AG10803 (cell line): ENCODE measurements at places on chromosomes 7 and 10.

- DNase-seq, result peak; percentile 5
These were observed 395.6 kb upstream of the ETV1 start for GRCh38 chr7:14385074-14385473.

DNA sequence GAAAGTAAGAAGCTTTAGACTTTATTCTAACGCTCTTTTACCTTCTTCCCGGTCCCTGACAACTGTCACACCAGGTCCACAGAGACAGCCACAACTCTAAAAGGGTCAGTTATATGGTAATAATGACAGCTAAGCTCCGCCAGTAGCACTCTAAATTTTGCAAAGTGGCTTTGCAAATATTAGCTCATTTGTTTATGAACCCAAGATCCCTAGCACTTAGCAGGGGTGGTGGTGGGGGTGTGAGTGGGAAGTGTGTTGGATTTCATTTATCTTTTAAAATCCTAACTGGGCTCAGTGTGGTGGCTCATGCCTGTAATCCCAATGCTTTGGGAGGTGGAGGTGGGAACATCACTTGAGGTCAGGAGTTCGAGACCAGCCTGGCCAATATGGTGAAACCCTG lies 34.8 kb upstream of the SDK1 start:
- no peak for DNase-seq

DNA sequence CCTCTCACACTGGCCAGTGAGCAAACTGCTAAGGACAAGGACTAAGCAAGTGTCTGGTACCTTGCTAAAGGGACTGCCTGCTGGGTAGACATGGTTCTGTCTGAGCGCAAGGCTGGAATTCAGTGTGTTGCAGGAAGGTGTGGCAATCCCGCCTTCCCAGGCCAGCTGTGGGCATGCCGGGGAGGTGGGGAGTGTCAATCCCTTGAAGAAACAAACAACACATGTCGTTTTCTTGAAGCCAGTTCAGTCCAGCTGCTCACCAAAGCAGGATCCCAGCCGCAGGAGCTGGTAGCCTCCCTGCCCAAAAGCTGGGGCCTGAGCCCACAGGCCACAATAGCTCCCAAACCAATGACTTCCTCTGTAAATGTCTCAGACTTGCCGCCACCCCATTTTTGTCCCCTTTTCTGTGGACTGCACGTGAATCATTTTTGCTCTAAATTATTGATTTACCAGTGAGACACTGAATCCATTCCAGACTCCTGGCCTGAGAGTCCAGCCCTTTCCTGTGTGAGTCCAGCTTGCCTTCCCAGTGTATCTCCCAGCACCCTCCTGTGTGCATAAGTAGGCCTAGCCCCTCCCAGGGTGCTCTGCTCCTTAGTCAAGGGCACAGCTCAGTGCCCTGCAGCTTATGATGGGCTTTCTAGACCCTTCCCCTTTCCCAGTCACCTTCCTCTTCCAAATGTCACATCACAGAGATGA lies 166.8 kb downstream of the RGS10 start:
- peak; percentile 86 for DNase-seq

DNA sequence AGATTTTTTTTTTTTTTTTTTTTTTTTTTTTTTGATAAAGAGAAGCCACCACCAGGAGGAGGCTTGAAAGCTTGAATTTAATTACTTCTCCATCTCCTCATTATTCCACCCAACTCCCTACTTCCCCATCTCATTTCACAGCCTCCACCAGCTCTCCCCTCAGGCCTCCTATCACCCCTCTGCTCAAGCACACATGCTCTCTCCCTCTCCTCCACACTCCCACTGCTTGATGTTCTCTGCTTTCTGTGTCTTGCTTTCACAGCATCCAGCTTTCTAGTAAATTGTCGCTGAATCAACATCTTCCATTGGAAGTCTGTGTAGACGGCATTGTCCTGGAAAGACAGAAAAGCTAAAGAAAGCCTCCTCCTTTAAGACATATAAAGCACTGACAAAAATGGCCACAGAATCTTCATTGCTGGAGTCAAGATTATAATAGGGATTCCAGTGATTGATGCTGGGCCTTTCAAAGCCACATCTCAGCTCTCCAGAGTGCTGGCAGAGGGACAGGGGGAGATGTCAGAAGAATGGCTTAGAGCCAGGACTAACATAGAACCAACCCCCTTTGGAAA lies 58.3 kb downstream of the DOCK4 start:
- DNase-seq, result no peak

DNA sequence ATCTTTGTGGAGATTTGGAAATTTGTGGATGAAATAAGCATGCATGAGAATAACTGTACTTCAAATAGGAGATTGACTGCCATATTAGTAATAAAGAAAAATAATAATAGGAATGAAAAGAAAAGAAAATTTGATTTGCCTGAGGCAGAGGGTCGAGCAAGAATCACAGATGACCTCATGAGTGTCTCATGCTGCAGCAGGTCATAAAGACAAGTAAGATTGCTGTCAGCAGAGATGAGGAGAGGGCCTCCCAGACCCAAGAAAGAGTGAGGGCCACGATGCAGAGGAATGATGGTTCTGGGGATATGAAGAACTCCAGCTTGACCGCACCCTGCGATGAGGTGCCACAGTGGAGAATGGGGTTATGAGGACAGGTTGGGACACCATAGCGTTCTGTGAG lies 39.2 kb downstream of the TOMM7 start:
- DNase-seq, result no peak

DNA sequence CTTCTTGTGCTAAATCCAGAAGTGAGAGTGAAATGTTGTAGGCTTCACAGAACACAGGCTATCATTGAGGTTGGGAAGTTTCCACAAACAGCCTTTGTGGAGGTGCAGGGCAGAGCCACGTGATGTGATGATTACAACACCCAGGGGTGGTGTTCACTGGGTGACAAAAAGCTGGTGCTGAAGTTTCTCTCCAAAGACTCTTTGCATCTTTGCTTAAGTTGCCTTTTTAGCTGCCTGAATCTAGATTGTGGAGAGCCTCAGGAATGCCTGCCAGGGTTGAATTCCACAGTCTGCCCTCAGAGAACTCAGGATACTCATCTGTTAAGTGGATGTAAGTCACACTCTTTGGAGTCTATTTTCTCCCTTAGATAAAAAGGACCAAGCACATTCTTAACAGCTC lies 56.3 kb downstream of the PLXNA4 start:
- peak; percentile 54 for DNase-seq

DNA sequence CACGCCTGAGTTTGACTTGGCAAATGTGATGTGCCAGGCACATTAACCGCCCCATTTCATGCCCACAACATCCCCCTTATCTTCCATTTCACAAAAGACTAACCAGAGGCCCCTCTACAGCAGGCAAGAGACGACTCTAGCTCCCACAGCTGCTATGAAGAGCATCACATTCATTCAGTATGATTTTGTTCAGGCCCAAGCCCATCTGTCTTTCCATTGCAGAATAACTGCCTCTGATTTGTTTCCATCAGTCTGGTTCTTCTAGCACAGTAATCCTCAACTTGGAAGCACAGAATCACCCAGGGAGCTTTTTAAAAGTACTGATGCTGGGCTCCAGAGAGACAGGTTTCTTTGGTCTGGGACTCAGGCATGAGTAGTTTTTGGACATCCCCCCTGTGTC lies 169.7 kb downstream of the NEURL1 start:
- no peak for DNase-seq

DNA sequence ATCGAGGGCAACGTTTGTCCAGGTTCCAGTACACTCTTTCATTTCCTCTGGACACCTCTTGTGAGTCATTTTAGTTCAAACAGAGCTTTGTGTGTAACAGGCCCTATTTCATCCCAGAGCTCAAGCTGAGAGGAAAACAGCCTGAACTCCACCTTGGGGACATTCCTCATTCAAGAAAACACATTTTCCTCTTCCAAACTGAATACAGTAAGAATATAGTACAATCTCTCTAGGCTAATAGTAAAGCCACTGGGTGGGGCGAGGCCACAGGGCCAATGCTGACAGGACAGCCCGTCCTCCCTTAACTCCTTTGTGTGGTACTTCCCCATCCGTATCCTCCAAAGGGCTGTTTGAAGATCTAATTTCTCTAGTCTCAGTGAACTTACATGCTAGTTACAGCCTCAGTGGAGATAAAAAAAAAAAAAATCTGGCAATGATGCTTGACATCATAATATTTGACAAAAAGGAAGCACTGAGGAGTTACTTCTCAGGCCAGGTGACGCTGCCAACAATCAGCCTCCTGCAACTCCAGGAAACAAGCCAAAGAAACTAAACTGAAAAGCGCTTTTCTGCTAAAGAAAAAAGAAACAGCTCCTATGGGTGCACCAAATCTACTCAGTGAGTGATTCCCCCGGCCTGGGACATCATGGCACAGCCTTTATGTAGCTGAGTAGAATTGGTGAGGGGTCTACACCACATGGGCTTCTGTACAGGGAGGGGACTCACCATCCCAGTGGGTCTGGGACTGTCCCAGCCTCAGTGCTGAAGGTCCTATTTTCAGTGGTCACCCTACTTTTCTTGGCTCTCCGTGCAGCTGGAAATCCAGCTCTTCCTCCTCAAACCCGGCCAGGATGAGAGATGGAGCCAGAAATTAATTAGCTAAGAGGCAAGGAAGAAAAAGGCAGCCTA lies 238.2 kb upstream of the NEBL start:
- DNase-seq, result no peak

DNA sequence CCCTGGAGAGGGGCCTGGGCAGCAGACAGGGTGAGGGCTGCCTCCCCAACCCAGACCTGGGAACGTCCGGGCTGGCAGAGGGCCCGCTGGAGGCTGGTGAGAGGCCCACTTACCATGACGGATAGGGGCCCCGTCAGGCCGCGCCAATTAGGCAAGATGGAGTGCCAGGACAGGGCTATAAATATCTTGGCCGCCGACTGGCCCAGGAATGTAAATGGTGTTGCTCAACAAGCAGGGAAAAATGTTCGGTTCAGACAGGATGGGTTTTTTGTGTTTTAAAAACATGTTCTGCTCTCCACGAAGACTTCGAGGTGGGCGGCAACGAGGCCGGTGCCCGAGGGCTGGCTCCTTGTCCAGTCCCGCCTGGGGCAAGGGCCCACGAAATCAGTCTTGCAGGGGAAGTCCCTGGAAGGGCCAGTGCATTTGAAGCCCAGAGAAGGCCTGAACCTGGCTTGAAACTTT lies 35.8 kb upstream of the ELN start:
- DNase-seq, result peak; percentile 98

DNA sequence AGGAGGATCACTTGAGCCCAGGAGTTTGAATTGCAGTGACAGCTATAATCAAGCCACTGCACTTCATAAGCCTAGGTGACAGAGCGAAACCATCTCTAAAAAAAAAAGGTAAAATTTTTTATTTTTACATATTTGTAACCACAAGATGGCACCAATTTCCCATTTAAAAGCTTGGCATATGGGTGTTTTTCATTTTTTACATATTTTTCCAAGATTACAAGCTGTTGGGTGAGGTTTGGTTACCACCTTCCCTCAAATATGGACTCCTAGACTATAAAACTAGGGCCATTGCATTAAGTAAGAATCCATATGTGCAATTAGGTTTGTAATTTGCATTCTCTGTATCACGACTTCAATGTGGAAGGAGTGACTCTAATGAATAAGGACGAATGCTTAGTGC lies 129.3 kb upstream of the ACBD5 start:
- DNase-seq, result peak; percentile 13

GRCh38 chr10:120538091-120538490 lies 81.1 kb downstream of the PLPP4 start:
- no peak for DNase-seq

- DNase-seq, result no peak
These were observed 37.0 kb upstream of the RET start for GRCh38 chr10:43039624-43040481.

DNA sequence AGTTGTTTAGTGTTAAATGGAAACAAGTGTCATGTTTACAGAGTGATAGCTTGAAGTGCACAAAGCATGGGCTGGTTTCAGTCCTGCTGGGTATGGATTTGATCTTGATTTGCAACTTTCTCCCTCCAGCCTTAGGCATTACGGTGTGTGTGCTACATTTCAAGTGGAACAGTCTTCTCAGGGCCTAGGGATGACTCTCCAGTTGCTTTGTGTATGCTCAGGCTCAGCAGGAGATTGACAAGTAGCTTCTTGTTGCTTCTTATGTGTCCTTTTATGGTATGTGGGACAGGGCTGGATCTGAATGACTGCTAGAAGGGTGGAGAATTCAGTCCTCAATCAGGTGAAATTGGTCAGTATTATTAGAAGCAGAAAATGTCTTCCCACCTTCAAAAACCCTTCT lies 51.3 kb upstream of the PLEKHA1 start:
- no peak for DNase-seq

DNA sequence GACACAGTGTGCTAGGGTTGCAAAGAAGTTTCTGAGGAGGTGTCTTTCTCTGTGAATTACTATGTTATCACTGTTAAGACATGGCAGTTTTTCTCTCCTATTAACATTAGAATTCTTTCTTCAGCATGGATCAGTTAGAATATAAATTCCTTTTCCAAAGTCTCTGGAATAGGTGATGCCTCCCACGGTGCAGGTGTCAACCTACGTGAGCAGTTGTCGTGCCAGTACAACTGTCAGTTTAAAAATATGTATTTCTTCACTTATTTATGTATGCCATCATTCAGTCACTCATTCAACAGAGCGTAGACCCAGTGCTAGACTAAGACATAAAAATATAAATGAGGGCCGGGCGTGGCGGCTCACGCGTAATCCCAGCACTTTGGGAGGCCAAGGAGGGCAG lies 83.5 kb downstream of the TACC2 start:
- DNase-seq, result no peak

- DNase-seq, result no peak
These were observed 424.3 kb downstream of the KIF20B start for GRCh38 chr10:90125456-90126255.

DNA sequence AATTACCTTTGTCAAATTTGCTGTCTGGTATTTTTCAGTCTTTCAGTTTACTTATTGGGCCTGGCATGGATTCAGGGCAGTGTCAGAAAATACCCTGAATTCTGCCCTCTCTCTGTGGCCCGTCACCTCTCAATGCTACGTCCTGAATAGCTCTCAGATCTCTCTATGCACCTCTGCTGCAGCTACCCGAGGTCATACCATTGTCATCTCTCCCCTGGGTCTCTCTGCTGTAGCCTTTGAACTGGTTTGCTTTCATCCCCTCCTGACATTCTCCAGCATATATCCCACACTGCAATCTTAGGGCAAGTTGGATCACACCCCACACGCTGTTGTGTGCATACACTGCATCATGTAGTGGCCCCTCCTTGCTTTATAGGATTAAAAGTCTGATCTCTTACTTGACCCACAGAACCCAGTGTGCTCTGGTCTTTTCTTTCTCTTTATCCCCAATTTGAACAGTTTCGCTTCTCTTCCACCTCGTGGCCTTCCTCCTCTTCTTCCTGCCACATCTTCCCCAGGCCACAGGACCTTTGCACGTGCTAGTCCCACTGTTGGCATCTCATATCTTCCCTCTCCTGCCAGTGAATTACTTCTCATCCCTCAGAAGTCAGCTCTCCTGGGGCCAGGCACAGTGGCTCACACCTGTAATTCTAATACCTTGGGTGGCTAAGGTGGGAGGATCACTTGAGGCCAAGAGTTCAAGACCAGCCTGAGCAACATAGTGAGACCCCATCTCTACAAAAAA lies 372.9 kb downstream of the GALNT17 start:
- no peak for DNase-seq
